Spleen (tissue), 13 donors: ENCODE measurements at places on chromosomes 11 and 22.

- no peak overlapping the region for H3K4me3 ChIP-seq
- H3K4me1 ChIP-seq: no peaks in the 10 kb centered on the region
- H3K27ac ChIP-seq: no peak overlapping the region
- H3K36me3 ChIP-seq: no peaks in the 10 kb centered on the region
- DNase-seq: no peak
Measured at GRCh38 chr11:23311986-23312940, 452.0 kb upstream of the CCDC179 start.

DNA sequence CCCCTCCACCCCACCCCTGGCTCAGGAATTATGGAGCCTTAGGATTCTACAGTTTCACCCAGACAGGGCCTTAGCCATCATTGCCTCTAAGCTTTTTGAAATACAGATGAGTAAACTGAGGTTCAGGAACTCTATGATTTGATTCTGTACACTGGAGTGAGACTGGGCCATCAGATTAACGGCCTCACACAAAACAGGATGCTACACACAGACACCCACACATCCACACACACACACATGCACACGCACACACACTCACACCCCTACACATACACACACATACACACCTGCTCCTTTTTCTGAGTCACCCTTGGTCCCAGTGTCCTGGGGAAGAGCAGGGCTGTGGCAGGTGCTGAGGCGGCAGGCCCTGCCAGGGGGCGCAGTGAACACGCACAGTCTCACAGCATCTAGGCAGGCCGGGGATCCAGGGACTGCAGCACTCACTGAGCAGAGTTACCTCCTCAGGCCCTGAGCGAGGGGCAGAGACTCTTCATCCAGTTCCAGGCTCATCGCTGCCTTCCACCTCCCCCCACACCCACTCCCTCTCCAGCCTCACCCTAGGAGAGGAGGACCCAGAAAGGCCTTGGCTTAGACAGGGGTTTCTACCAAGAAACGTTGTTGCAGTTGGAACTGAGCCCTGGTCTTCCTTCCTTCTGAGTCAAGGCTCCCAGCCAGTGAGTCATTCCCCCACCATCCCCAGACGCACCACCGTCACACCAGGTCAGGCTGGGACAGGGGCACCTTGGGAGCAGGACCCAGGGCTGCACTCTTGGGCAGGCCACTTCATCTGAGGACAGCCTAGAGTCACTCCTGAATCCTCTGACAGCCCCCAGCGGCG, 89.8 kb upstream of the PARVA start:
- no peak for DNase-seq
- peaks cover 33% of the 10 kb centered on the region for H3K4me1 ChIP-seq
- no peak overlapping the region for H3K4me3 ChIP-seq
- no peaks in the 10 kb centered on the region for H3K27me3 ChIP-seq
- H3K27ac ChIP-seq: peak overlapping the region; percentile 38

GRCh38 chr11:3139481-3140290, 25.4 kb downstream of the OSBPL5 start:
- H3K4me1 ChIP-seq: peaks cover 13% of the 10 kb centered on the region
- peak; percentile 72 for DNase-seq
- H3K27ac ChIP-seq: no peak overlapping the region
- H3K27me3 ChIP-seq: no peaks in the 10 kb centered on the region
- H3K4me3 ChIP-seq: no peak overlapping the region

- H3K4me1 ChIP-seq: no peaks in the 10 kb centered on the region
- H3K4me3 ChIP-seq: no peak overlapping the region
- H3K27me3 ChIP-seq: no peaks in the 10 kb centered on the region
- no peaks in the 10 kb centered on the region for H3K36me3 ChIP-seq
- DNase-seq: no peak
- H3K27ac ChIP-seq: no peak overlapping the region
Measured at GRCh38 chr22:28923826-28924732, 40.7 kb downstream of the ZNRF3 start.

DNA sequence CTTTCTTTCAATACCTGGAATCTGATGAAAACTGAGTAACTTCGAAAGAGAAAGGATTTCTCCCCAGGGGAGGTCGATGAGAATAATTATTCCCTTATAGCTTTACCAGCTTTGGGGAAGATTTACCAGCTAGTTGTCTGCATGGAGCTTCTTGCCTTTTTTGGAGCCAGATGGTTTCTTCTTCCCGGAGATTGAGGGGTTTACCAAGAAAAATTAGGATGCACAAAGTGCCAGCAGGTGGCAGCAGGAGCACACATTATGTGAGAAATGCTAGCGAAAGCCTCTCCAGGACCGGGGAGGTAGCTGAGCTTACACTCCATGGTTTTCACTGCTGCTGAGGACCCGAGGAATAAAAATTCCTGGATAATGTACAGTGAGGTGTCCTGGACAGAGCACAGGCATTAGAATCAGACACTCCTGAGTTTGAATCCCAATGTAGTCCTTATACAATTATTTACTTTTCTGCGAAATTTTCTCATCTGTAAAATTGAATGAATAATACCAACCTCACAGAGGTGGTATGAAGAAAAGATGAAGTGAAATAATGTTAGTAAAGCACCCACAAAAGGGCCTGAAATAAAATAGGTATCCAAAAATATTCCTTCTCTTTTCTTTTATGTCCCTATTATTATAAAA, 46.0 kb upstream of the PARVA start:
- H3K4me1 ChIP-seq: peaks cover 5% of the 10 kb centered on the region
- H3K27me3 ChIP-seq: no peaks in the 10 kb centered on the region
- no peaks in the 10 kb centered on the region for H3K36me3 ChIP-seq
- no peak overlapping the region for H3K4me3 ChIP-seq

DNA sequence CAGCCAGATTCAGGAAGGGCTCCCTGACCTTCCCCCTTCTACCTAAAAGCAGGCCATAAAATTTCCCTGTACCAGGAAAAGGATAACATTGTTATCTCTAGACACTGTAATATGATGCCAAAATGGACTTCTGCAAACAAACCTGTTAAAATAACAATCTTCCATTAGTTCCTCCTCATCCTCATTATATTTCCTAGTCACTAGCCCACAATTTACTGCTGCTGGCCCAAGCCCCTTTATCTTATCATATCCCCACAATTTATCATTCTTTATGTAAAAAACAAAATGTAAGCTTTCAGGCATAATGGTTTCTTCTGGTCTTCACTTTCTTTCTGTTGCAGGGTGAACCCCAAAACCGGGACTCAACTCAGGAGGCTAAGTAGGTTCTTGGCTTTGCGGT, 1132.1 kb upstream of the CNTN5 start:
- H3K4me1 ChIP-seq: no peaks in the 10 kb centered on the region
- H3K27ac ChIP-seq: no peak overlapping the region
- H3K36me3 ChIP-seq: no peaks in the 10 kb centered on the region
- no peak overlapping the region for H3K4me3 ChIP-seq
- no peaks in the 10 kb centered on the region for H3K27me3 ChIP-seq

GRCh38 chr11:63490551-63491239, at the start of gene PLAAT5:
Gene PLAAT5 (minus strand): TSS chr11:63491167. CDS start chr11:63491034, 133 bp downstream.
- peak; percentile 83 for DNase-seq
- no peaks in the 10 kb centered on the region for H3K36me3 ChIP-seq
- no peaks in the 10 kb centered on the region for H3K27me3 ChIP-seq
- H3K27ac ChIP-seq: peak within 1 kb of the TSS; percentile 5
- peaks cover 36% of the 10 kb centered on the region for H3K4me1 ChIP-seq
- peak within 1 kb of the TSS; percentile 44 for H3K4me3 ChIP-seq

DNA sequence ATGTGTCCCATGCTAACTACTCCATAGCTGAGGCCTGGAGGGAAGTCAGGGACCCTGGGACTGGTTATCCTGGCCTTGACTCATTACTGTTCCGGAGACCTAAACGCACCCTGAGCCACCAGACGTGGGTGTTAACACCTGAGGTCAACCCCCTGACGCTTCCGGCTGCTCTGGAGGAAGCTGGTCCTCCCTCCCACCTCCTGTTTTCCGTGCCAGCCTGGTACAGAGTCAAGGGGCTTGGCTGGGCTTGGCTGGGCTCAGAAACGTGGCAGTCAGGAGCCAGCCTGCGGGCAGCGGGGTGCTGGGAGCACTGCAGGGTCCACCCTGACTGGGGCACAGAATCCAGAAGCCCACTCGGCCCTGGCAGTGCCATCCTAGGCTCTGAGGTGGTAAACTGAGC, 2.6 kb downstream of the TMPRSS4 start:
- DNase-seq: no peak
- H3K27me3 ChIP-seq: no peaks in the 10 kb centered on the region
- peaks cover 4% of the 10 kb centered on the region for H3K4me1 ChIP-seq
- H3K36me3 ChIP-seq: no peaks in the 10 kb centered on the region

DNA sequence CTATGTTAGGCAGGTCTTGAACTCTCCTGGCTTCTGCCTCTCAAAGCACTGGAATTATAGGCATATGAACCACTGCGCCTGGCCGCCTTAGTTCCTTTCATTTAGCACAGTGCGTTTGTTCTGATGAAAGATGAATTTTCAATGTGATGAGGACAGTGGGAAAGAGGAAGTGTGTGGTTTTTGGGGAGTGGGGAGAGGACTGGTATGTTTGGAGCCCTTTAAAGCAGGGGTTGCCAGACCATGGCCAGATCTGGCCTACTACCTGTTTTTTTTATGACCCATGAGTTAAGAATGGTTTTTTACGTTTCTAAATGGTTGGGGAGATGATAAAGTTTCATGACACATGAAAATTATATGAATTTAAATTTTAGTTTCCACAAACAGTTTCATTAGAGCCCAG, 12.5 kb downstream of the ATXN10 start:
- no peak overlapping the region for H3K27ac ChIP-seq
- peaks cover 72% of the 10 kb centered on the region for H3K4me1 ChIP-seq
- no peaks in the 10 kb centered on the region for H3K36me3 ChIP-seq
- DNase-seq: no peak

GRCh38 chr22:42732081-42732480, 11.4 kb upstream of the A4GALT start:
- no peaks in the 10 kb centered on the region for H3K36me3 ChIP-seq
- H3K4me1 ChIP-seq: no peaks in the 10 kb centered on the region
- no peak for DNase-seq
- H3K27ac ChIP-seq: no peak overlapping the region

- DNase-seq: no peak
- H3K4me3 ChIP-seq: no peak overlapping the region
- H3K27me3 ChIP-seq: no peaks in the 10 kb centered on the region
- peaks cover 84% of the 10 kb centered on the region for H3K4me1 ChIP-seq
Measured at GRCh38 chr22:49824185-49824925, 3.3 kb downstream of the BRD1 start.

DNA sequence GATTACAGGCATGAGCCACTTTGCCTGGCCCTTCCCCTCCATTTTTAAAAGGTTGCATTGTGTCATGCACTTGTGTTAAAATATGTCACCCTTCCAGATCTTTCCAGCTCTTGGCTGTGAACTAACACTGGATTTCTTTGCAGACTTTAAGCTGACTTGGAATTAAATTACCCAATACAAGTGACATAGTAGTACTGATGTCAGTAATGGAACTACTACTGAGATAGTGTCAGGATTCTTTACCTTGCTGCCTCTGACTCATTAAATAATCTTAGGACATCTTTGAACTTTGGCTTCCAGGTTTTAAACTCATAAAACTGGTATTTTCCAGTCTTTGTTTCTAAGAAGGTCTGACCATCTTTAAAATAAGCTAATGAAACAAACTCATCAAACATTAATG, 51.8 kb upstream of the OR4B1 start:
- peaks cover 9% of the 10 kb centered on the region for H3K4me1 ChIP-seq
- H3K27ac ChIP-seq: no peak overlapping the region
- H3K36me3 ChIP-seq: peaks cover 70% of the 10 kb centered on the region
- no peaks in the 10 kb centered on the region for H3K27me3 ChIP-seq
- no peak overlapping the region for H3K4me3 ChIP-seq

GRCh38 chr11:75893251-75893650, 78.2 kb downstream of the UVRAG start:
- DNase-seq: no peak
- H3K27ac ChIP-seq: peak overlapping the region; percentile 64
- H3K4me1 ChIP-seq: peaks cover 33% of the 10 kb centered on the region
- no peaks in the 10 kb centered on the region for H3K36me3 ChIP-seq

DNA sequence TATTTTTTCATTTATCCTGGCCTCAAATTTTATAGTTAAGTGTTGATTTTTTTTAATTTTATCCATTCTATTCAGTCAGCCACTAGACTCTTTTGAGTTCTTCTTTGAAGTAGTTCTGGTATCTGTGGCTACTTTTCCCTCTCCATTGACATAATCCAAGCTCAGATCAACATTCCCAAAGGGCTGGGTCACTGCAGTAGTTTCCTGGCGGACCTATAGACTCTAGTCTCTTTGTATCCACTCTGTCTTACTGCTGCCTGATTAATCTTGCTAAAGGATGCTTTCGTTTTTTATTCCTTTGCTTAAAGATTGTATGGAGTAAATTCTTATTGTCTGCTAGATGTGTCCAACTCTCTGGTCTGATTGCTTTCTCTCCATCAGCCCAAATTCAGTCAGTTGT, 87.6 kb downstream of the UVRAG start:
- H3K4me3 ChIP-seq: no peak overlapping the region
- no peak overlapping the region for H3K27ac ChIP-seq
- no peaks in the 10 kb centered on the region for H3K4me1 ChIP-seq
- DNase-seq: no peak
- no peaks in the 10 kb centered on the region for H3K36me3 ChIP-seq
- no peaks in the 10 kb centered on the region for H3K27me3 ChIP-seq

- no peak overlapping the region for H3K4me3 ChIP-seq
- no peaks in the 10 kb centered on the region for H3K36me3 ChIP-seq
- H3K4me1 ChIP-seq: peaks cover 20% of the 10 kb centered on the region
- H3K27ac ChIP-seq: peak overlapping the region; percentile 82
Measured at GRCh38 chr22:49976439-49977175, 16.0 kb downstream of the PIM3 start.

GRCh38 chr22:38062791-38063190, 5.6 kb downstream of the PICK1 start:
- no peak overlapping the region for H3K4me3 ChIP-seq
- no peaks in the 10 kb centered on the region for H3K27me3 ChIP-seq
- H3K36me3 ChIP-seq: peaks cover 34% of the 10 kb centered on the region

DNA sequence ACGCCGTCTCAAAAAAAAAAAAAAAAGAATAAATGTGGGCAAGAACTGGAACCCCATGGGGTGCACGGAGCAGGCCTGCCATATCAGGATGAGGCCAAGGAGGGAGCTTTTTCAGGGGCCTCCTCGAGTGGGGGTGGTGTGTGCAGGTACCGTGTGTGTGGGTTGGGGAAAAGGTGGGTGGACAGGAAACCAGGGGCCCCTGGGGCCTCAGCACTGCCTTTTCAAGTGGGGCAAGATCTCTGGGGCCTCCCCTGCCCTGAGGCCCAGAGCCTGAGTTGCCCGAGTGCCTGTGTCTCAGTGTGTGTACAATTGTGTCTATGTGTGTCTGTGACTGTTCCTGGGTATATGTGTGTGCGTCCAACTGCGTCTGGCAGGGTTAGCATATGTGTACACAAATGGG, 23.8 kb downstream of the TEF start:
- H3K4me3 ChIP-seq: no peak overlapping the region
- H3K27me3 ChIP-seq: no peaks in the 10 kb centered on the region
- peak; percentile 77 for DNase-seq

- no peaks in the 10 kb centered on the region for H3K27me3 ChIP-seq
- peaks cover 32% of the 10 kb centered on the region for H3K4me1 ChIP-seq
- H3K4me3 ChIP-seq: peak overlapping the region; percentile 43
- H3K27ac ChIP-seq: peak overlapping the region; percentile 85
- DNase-seq: no peak
- peaks cover 1% of the 10 kb centered on the region for H3K36me3 ChIP-seq
Measured at GRCh38 chr11:64845129-64845775, 799 bp upstream of the CDC42BPG start.

DNA sequence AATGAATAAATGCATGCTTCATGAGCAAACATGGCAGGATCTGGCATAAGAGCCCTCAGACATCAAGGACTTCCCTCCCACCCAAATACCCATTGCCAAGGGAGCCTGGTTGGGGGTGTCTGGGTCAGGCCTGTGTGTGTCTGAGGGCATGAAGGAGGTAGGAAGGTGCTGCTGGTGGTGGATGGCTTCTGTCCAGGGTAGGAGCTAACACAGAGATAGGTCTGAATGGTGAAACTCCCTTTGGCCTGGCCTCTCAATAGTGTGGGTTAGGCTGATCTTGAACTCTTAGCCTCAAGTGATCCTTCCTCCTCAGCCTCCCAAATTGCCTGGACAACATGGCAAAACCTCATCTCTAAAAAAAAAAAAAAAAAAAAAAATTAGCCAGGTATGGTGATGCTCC, 2.8 kb downstream of the AMPD3 start:
- no peaks in the 10 kb centered on the region for H3K27me3 ChIP-seq
- peaks cover 83% of the 10 kb centered on the region for H3K4me1 ChIP-seq
